ENCODE measurements at places on chromosomes 5 and 9. TPM values are rescaled to one million over a fixed set of nuclear protein-coding genes. Genes with fewer than 3 reads are reported as not detected.

The SPAAR gene
- not detected for total RNA-seq

The NUTM2F gene
- not detected for total RNA-seq

The PCDH1 gene
- total RNA-seq = not detected

The NUTM2G gene
- total RNA-seq = not detected

The LECT2 gene
- total RNA-seq = not detected

The IFNA7 gene
- not detected for total RNA-seq

The TYRP1 gene
- total RNA-seq = not detected

The CA9 gene
- 0.65 TPM for total RNA-seq

All from activated T-cell treated with anti-CD3 and anti-CD28 coated beads, Interleukin-2, amount 50 U/mL, for 72 hours (primary cell).